Stimulated activated CD4-positive, alpha-beta T cell treated with anti-CD3 and anti-CD28 coated beads, Interleukin-1b, Interleukin-23, amount 100 ng/mL, for 4 hours (primary cell): ENCODE measurements at places on chromosomes 5 and 9.

DNA sequence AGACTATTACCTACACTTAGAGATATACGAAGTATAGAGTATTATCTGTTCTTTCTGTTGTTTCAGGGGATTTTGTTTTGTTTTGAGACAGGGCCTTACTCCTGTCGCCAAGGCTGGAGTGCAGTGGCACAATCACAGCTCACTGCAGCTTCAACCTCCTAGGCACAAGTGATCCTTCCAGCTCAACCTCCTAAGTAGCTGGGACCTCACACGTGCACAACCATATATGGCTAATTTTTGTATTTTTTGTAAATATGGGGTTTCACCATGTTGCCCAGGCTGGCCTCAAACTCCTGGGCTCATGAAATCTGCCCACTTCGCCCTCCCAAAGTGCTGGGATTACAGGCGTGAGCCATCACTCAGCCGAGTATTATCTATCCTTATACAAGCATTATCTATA, 45.9 kb downstream of the SUSD1 start:
- no peak for DNase-seq

DNA sequence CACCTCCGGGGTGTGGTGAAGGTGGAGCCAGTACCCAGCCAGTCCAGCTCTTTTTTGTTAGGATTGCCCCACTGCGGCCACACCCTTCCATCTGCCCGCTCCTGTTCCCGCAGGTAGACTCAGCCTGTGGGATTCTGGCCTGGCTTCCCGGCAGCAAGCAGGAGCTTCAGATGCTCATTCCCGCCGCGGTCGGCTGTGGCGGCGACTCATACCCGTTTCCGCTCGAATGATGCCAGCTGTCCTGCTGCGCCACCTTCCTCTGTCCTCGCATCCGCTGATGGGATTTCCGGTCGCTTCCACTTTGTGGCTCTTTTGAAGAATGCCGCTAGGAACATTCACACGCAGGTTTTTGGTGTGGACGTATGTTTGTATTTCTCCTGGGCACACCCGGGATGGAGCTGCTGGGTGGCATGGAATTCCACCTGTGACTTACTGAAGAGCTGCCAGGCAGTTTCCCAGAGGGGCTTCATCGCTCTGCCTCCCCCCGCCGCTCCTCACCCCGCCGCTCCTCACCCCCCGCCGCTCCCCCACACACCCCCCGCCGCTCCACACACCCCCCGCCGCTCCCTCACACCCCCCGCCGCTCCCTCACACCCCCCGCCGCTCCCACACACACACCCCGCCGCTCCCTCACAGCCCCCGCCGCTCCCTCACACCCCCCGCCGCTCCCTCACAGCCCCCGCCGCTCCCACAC, 60.3 kb downstream of the TENT4A start:
- DNase-seq, result no peak

- DNase-seq, result no peak
Measured at GRCh38 chr9:127450243-127450760, 904 bp downstream of the RPL12 start.

- no peak for DNase-seq
Measured at GRCh38 chr5:40315126-40315525, 364.6 kb upstream of the PTGER4 start.

- DNase-seq, result no peak
Measured at GRCh38 chr5:34464829-34465228, 191.3 kb upstream of the RAI14 start.

DNA sequence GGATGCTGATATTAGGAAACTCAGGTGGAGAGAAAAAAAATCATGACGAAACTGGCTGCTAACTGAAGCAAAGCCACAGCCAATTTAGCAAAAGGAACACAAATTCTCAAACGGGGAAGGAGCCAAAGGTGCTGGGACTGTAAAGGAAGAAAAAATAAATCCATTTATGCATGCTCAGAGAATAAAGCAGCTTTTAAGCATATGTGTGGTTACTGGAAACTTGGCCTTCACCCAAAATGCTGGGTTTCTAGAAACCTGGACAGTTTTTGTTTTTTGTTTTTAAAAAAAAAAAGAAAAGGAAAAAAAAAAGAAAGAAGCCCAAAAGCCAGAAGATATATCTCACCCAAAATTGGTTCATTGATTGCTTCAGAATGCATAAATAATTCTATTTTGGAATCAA, 8.0 kb downstream of the WHRN start:
- DNase-seq, result no peak

DNA sequence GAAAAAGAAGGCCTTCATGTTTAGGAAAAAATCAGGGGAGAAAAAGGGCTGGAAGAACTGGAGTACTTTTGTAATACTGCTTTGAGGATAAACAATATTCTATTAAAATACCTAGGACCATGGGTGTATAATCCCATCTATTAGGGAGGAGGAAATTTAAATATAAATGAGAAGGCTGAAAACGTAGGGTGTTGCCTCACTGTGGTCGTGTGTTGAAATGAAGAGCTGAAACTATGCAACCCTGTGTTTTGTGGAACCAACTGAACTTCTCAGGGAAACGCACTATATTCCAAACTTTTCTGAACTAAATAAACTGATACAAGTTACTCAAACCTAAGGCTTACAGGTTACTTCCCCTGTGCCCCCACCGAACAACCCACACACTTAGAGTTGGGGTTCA, 4.5 kb upstream of the CNTLN start:
- no peak for DNase-seq

DNA sequence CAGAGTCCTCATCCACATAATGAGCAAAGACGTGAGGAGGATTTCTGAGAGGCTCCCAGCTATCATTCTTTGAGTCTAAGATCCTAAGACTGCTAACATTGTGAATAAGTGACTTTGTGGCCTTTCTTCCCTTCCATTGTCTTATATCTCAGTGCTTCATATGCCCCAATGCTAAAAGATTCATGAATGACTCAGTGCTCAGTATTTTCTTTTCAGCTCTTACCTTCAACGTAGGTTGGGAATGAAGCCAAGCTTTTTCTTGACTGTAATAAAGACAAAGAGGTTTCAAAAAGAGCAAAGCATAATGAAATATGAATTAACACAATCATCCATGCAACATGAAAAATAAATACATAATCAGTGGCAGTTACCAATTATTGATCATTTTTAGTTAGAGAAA, 146.4 kb downstream of the ENTREP1 start:
- DNase-seq, result no peak

GRCh38 chr9:82363198-82363597, 374.6 kb downstream of the SPATA31D1 start:
- DNase-seq, result no peak

- DNase-seq, result no peak
Measured at GRCh38 chr5:52043137-52043536, 659.9 kb downstream of the ISL1 start.

GRCh38 chr5:16784088-16784487, 152.0 kb downstream of the MYO10 start:
- DNase-seq, result no peak

- no peak for DNase-seq
Measured at GRCh38 chr5:112070022-112070421, 313.0 kb upstream of the NREP start.

DNA sequence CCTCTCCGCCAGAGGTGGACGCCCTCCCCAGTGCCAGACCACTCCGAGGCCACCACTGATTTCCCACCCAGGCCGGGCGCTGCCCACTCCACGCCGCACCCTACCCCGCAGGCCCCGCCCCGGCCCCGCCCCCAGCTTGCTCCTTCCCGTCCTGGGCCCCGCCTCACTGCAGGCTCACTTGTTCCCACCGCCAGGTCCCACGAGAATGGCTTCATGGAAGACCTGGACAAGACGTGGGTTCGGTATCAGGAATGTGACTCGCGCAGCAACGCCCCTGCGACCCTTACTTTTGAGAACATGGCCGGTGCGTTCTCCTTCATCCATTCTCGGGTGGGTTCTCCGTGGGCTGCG, 6.5 kb downstream of the LRRC26 start:
- no peak for DNase-seq

DNA sequence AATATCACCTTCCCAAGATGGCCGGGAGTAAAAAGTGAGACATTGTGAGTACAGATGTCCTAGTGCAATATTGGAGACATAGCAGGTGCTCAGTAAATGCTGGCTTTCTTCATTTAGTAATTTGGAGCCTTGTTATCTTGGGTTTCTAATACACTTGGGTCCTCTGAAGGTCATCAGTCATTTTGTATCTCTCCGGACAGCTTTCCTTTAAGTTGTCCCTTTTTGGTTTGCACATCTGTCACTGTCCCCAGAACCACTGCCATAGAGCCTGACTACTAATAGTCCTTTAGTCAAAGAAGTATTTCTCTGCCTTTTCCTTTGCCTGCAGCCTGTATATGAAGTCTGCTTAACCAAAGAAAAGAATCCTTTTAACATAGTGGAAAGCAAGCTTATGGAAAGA, 7.8 kb upstream of the ANGPTL2 start:
- no peak for DNase-seq

- no peak for DNase-seq
Measured at GRCh38 chr9:22009506-22009867, 382 bp upstream of the CDKN2B start.

- DNase-seq, result peak; percentile 52
Measured at GRCh38 chr5:157602505-157602904, 26.9 kb upstream of the ADAM19 start.

- no peak for DNase-seq
Measured at GRCh38 chr9:107631788-107632187, 142.2 kb upstream of the KLF4 start.

- no peak for DNase-seq
Measured at GRCh38 chr5:30539004-30539634, 654.4 kb upstream of the CDH6 start.

DNA sequence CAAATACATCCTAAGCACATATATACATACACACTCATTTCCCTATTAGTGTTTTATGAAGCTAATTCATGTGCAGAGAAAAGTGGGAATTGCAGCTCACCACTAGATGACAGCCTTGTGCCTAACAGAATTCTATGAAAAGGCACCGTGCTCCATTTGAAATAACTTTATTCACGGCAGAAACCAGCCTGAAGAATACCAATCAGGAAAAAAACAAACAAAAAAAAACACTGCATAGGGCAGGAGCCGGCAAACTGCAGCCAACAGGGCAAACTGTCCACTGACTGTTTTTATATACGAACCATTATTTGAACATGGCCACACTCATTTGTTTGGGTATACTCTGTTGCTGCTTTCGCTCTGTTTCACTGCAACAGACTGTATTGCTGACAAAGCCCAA, 33.6 kb downstream of the ERMP1 start:
- DNase-seq, result no peak

DNA sequence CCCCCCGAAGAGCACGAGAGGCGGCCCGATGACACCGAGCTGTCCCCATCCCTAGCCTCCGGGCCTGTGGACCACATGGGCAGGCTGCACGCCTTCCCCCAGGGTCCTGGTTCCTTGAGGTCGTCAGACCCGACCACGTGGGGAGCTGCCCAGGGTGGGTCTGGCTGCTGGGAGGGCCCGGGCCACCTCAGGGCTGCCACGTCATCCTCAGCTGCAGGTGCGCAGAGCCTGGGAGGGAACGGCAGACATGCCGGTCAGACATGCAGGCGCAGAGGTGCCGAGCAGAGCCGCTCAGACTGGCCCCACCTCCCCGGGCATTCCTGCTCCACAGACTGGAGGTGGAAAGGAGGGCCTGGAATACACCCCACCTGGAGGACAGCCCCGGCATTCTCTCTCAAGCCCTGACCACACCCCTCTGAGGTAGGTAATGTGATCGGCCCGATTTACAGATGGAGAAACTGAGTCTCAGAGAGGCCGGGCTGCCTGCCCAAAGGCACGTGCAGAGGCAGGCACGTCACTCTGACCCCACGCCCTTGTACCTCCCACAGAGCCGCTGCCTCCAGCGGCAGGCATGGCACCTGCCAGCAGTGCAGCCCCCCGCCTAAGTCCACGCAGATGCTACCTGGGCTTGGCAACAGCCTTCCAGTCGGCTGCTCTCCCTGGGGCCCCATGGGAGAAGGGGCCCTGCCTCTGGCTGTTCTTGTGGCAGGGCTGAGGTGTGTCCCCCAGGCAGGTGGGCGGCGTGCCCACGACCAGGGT, 649 bp downstream of the CCDC187 start:
- DNase-seq, result no peak

DNA sequence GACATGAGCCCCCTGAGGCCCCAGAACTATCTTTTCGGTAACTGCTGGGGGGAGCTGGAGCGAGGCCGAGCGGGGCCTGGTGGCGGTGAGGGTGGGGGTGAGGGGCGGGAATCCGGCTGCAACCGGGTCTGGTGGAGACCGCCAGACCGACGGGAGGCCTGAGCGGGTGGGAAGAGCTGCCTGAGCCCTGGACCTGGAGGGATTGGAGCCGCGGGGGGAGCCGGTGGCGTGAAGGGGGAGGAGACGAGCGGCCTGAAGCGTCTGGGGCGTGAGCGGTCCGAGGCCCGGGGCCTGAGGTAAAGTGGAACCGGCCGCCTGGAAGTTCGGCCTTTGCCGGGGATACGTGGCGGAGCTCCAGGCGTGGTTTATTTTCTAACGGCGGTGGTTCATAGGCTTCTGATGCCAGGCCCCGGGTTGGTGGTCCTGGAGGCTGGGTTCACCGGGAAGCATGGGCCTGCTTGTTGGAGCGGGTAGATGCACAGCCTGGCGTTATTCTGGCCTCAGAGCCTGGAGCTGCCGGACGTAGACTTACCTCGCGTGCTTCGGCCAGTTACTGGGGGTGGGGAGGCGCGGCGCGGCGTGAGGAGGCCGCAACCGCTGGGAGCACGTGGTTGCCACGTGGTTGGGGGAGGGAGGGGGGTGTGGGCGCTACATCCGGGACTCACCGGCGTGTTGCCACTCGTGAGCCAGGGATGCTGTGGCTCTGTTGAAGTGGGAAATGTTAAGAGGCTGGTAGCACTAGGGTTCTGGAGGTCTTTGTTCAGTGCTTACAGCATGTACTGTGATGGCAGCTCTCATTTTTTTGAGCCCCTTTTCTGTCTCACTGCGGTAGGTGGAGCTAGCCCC, 544 bp downstream of the NPM1 start:
- peak; percentile 77 for DNase-seq

GRCh38 chr5:135034963-135035677, 1.1 kb upstream of the PITX1 start:
- DNase-seq, result no peak

DNA sequence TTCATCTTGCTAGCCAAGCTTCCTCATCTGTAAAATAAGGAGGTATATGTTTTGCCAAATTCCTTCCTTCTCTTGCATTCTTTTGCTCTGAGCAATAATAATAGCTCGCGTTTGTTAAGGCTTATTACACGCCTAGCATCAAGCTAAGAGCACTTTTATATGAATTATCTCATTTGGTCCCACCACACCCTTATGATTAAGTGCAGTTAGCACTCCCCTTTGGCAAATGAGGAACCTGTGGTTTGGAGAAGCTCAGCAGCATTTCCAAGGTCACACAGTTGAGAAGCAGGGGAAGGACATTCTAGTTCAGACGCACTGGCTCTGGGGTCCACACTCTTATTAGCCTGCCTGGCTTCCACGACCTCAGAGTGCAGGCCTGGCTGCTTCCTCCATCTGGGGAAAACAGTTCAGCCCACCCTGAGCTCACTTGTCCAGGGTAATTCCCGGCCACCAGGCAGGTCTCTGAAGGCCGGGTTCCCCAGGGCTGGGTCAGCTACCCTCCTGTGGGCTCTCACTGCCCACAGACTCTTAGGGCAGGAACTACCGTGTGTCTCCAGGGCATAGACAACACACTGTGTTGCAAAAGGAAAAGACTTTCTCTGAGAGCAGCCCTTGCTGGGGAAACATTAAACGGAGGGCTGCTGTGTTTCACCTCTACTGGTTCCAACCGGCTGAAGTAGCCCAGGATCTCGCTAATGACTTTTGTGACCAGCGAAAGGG, 9.9 kb upstream of the FBP1 start:
- DNase-seq, result no peak
